ENCODE measurements at places on chromosomes 1 and 21.
A peak's percentile ranks its signal among the peaks of the same experiment; 100 is the strongest.

DNA sequence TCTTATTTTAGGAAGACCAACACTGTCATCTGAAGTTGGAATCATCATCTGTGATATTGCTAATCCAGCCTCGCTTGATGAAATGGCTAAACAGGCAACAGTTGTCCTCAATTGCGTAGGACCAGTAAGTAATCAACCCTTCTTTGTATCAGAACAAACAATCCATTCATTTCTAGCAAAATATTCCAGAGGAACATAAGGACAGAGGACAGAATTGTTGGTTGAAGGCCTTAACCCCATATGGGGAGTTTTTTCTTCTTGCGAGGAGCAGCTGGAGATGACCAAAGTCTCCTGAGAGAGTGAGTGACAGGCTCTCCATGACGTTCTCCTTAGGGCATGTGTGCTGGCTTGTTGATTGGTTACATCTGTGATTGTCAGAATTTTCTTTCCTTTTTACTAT lies 2.7 kb downstream of the SCCPDH start:
- no peak overlapping the region for H3K27ac ChIP-seq
- H3K36me3 ChIP-seq = peaks cover 50% of the 10 kb centered on the region
- peaks cover 5% of the 10 kb centered on the region for H3K4me1 ChIP-seq
- H3K4me3 ChIP-seq = no peak overlapping the region

GRCh38 chr1:108691128-108691941 lies 775 bp upstream of the PRPF38B start:
- H3K4me3 ChIP-seq = peak overlapping the region; percentile 99
- peaks cover 38% of the 10 kb centered on the region for H3K36me3 ChIP-seq

- peaks cover 2% of the 10 kb centered on the region for H3K4me1 ChIP-seq
- no peak for DNase-seq
- H3K4me3 ChIP-seq = no peak overlapping the region
- H3K36me3 ChIP-seq = no peaks in the 10 kb centered on the region
- no peak overlapping the region for H3K27ac ChIP-seq
- H3K27me3 ChIP-seq = peaks cover 9% of the 10 kb centered on the region
Observed at GRCh38 chr1:43074244-43074643, 97.8 kb downstream of the EBNA1BP2 start.

DNA sequence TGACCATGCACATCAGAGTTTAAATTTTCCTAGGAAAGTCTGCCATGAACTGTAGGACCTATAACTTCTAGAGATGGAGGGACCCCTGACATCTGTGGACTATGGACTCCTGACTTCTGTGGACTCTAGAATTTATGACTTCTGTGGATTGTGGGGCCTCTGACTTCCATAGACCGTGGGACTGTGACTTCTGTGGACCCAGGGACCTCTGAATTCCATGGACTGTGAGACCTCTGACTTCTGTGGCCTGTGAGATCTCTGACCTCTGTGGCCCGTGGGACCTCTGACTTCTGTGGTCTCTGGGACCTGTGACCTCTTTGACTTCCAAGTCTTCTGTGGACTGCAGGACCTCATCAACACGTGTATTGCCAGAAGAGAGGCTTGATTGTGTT lies 36.7 kb downstream of the PEX14 start:
- no peaks in the 10 kb centered on the region for H3K27me3 ChIP-seq
- no peak for DNase-seq
- peak overlapping the region; percentile 87 for H3K27ac ChIP-seq
- H3K4me1 ChIP-seq = peaks cover 65% of the 10 kb centered on the region
- H3K4me3 ChIP-seq = peak overlapping the region; percentile 59

DNA sequence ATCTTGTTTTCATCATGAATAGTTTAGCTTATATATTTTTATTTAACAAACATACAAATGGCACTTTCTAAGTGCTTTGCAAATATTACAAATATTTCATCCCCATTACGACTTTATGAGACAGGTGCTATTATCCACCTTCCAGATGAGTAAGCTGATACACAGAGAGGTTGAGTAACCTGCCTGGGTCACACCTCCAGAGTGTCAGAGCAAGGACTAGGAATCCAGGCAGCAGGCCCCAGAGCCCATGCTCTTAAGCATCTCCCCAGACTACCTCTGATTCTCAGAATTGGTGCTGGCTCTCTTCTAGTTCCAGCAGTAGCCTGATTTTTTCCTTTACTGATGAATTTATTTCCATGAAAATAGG lies 40.0 kb downstream of the EPHB2 start:
- H3K27ac ChIP-seq = no peak overlapping the region
- no peak for DNase-seq
- H3K27me3 ChIP-seq = no peaks in the 10 kb centered on the region
- H3K4me3 ChIP-seq = no peak overlapping the region
- no peaks in the 10 kb centered on the region for H3K36me3 ChIP-seq

GRCh38 chr21:29940991-29941390 lies 1.2 kb upstream of the GRIK1 start:
- H3K36me3 ChIP-seq = no peaks in the 10 kb centered on the region
- DNase-seq = no peak
- H3K27me3 ChIP-seq = peaks cover 38% of the 10 kb centered on the region
- H3K27ac ChIP-seq = no peak overlapping the region
- H3K4me3 ChIP-seq = no peak overlapping the region

DNA sequence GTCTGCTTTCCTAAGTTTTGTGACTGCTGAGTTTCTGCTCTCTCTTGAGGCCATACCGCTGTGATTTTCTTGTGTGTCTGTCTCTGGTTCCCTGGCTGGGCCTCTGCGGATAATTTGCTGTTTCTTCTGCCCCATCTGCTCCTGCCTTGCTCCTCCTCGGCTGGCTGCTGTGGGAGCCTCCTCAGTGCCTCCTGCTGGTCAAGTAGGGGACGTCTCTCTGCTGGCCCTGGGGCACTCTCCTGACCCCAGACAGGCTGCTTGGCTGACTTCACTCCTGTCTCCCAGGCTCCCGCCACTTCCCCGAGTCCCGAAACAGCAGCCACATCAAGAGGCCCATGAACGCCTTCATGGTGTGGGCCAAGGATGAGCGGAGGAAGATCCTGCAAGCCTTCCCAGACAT lies 28.5 kb downstream of the ETNK2 start:
- H3K4me1 ChIP-seq = no peaks in the 10 kb centered on the region
- DNase-seq = no peak
- H3K36me3 ChIP-seq = no peaks in the 10 kb centered on the region
- no peaks in the 10 kb centered on the region for H3K27me3 ChIP-seq

- H3K4me3 ChIP-seq = no peak overlapping the region
- H3K36me3 ChIP-seq = peaks cover 43% of the 10 kb centered on the region
- H3K4me1 ChIP-seq = no peaks in the 10 kb centered on the region
- peak; percentile 67 for DNase-seq
- H3K27me3 ChIP-seq = no peaks in the 10 kb centered on the region
Observed at GRCh38 chr21:34166468-34166867, 93.1 kb downstream of the MRPS6 start.

GRCh38 chr1:153929981-153930948 lies 7.5 kb upstream of the GATAD2B start:
- DNase-seq = no peak
- H3K27ac ChIP-seq = no peak overlapping the region
- H3K4me3 ChIP-seq = no peak overlapping the region
- H3K4me1 ChIP-seq = peaks cover 7% of the 10 kb centered on the region
- H3K27me3 ChIP-seq = no peaks in the 10 kb centered on the region
- peaks cover 49% of the 10 kb centered on the region for H3K36me3 ChIP-seq

DNA sequence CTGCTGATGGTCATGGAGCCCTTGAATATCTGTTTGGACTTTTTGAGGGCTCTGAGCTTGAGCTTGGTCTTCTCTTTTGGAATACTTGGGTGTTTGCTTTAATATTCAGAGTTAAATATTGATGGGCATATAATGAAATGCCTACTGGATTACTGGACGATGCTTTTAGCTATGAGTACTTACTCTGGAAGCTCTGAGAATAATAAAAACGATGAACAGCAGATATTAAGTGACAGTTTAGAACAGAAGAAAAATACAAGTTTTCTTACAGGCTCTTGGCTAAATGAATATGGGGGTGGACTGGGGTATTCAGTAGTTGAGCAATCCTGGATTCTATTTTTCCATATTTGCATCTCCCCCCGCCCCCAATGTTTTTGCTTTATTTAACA lies 20.7 kb downstream of the GALNT2 start:
- peaks cover 58% of the 10 kb centered on the region for H3K4me1 ChIP-seq
- H3K36me3 ChIP-seq = peaks cover 42% of the 10 kb centered on the region
- no peak overlapping the region for H3K4me3 ChIP-seq
- DNase-seq = no peak

DNA sequence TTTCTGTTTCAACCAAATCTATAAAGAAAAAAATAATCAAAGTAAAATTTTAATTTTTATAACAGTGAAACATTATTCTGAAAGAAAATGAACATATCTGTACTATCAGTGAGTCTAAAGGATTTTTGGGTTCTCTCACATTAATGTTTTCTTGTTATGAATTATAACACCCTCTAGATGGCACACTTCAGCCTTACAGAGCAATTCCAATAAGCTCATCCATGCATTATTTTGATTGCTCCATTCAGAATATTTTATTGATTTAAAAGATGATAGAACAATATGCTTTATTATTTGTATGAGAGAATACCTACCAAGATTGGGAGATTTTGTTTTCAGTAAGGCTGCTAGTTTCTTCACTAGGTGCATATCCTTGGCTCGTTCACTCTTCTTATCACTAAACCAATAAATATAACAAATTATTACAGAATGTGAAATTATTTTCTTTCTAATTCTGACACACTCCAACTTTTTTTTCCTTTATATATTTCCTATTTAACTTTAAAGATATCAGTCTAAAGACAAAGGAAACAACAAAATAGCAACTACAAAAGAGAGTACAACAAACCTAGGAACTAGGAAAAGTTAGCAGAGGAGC lies 82.4 kb downstream of the RAB3GAP2 start:
- H3K4me3 ChIP-seq = no peak overlapping the region
- DNase-seq = no peak
- H3K27ac ChIP-seq = no peak overlapping the region
- H3K27me3 ChIP-seq = no peaks in the 10 kb centered on the region
- peaks cover 46% of the 10 kb centered on the region for H3K36me3 ChIP-seq

DNA sequence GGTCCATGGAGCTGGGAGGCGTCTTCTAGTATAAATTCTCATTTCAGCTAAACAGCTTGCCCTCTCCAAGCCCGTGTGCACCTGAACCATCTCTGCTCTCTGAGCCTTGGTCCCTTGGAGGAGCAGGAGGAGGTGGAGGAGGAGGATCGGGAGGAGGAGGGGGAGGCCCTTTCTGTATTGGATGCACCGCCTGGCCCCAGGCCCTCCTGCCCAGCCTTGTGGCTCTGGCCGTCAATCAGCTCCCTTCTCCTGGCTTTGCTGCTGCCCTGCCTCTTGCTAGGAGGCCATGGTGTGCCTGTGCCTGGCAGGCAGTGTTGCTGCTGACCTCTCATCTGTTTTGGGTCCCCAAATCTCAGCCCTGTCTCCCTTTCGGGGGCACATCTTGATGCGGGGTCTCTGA lies 9.0 kb downstream of the COL18A1 start:
- H3K36me3 ChIP-seq = no peaks in the 10 kb centered on the region
- H3K4me1 ChIP-seq = no peaks in the 10 kb centered on the region
- H3K4me3 ChIP-seq = no peak overlapping the region

DNA sequence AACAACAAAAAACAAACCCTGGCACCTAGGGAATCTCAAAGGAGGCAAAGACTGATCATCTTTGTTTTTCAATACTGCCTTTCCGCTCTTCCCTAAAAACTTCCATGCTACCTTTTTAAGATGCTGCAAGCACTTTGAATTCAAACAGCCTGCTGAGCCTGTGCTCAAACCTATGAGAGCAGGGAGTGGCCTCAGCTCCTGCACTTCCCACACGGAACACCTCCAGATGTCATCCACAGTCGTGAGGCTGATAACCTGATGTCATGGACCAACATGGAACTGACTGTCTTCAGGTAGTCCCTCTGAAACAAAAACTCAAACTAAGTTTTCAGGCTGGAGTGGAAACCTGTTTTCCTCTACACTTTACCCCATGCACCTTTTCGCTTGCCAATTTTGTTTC lies 46.8 kb downstream of the DESI2 start:
- H3K4me1 ChIP-seq = no peaks in the 10 kb centered on the region
- no peak for DNase-seq
- peak overlapping the region; percentile 26 for H3K27ac ChIP-seq
- peaks cover 50% of the 10 kb centered on the region for H3K36me3 ChIP-seq
- no peak overlapping the region for H3K4me3 ChIP-seq

- no peaks in the 10 kb centered on the region for H3K36me3 ChIP-seq
- H3K27ac ChIP-seq = no peak overlapping the region
- H3K27me3 ChIP-seq = no peaks in the 10 kb centered on the region
- no peak for DNase-seq
- no peaks in the 10 kb centered on the region for H3K4me1 ChIP-seq
Observed at GRCh38 chr1:45385302-45385701, 45.1 kb upstream of the MUTYH start.

DNA sequence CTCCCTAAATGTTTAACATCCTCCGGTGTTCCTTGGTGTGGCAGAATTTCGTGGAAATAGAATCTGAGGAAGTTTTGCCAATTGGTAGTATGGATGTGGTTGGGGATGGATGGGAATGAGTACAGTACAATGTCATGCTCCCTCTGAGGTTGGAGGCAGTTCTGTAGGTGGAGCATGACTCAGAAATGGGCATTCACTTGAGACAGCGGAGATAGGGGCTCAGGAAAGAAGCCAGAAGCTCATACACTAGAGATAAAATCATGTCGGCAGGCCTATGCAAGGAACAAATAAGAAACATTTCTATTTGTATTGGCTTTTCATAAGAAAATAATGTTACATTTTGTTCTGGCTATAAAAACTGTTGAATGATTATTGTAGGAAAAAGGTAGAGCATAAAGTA lies 196.0 kb downstream of the URB2 start:
- no peak overlapping the region for H3K27ac ChIP-seq
- DNase-seq = no peak
- H3K27me3 ChIP-seq = peaks cover 9% of the 10 kb centered on the region
- H3K4me3 ChIP-seq = no peak overlapping the region
- no peaks in the 10 kb centered on the region for H3K36me3 ChIP-seq

GRCh38 chr1:41513383-41513735 lies 28.9 kb upstream of the EDN2 start:
- H3K4me1 ChIP-seq = peaks cover 4% of the 10 kb centered on the region
- H3K36me3 ChIP-seq = peaks cover 57% of the 10 kb centered on the region
- H3K27ac ChIP-seq = no peak overlapping the region

DNA sequence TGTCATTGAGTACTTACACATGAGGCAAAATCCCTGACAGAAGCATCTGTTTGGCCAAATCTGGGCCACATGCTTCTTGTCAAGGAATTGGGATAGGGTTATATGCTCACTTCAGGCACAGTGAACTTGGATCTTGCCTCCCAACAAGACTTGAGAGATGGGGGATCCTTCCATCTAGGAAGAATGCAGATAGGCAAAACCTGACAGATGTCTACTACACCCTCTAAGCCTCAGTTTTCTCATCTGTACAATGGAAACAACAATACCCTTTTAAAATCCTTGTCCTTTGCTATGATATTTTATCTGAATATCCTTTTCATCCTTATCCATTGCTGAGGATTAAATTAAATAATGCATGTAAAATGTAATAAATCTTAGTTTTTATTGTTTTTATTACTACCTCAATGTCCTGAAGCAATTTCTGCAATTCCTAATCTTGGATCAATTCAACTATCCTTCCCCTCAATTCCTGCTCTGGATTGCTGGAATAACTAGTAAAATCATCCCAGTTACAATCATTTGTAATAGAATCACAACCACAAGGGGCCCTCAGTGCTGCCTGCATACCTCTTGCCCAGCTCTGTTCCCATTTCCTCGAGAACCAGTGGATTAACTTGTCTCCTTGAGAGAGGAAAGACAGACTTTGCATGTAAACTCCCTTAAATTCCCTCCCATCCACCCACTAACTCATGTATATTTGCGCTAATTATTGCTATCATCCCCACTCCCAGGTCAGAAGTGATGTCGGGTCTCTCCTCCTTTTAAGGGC lies 8.1 kb upstream of the XPR1 start:
- H3K27me3 ChIP-seq = peaks cover 20% of the 10 kb centered on the region
- H3K4me3 ChIP-seq = no peak overlapping the region
- H3K36me3 ChIP-seq = no peaks in the 10 kb centered on the region
- DNase-seq = no peak
- H3K27ac ChIP-seq = no peak overlapping the region
- no peaks in the 10 kb centered on the region for H3K4me1 ChIP-seq
